Stimulated activated CD8-positive, alpha-beta memory T cell treated with anti-CD3 and anti-CD28 coated beads, Interleukin-2, amount 100 ng/mL, for 1 hour (primary cell): ENCODE measurements at places on chromosomes 1 and 21.

GRCh38 chr1:66464802-66465201 is 69.2 kb upstream of the SGIP1 start:
- DNase-seq: no peak

GRCh38 chr1:32031578-32032274 is 18.1 kb downstream of the KHDRBS1 start:
- DNase-seq: no peak

GRCh38 chr1:198966519-198966918 is 327.7 kb downstream of the PTPRC start:
- DNase-seq: no peak

DNA sequence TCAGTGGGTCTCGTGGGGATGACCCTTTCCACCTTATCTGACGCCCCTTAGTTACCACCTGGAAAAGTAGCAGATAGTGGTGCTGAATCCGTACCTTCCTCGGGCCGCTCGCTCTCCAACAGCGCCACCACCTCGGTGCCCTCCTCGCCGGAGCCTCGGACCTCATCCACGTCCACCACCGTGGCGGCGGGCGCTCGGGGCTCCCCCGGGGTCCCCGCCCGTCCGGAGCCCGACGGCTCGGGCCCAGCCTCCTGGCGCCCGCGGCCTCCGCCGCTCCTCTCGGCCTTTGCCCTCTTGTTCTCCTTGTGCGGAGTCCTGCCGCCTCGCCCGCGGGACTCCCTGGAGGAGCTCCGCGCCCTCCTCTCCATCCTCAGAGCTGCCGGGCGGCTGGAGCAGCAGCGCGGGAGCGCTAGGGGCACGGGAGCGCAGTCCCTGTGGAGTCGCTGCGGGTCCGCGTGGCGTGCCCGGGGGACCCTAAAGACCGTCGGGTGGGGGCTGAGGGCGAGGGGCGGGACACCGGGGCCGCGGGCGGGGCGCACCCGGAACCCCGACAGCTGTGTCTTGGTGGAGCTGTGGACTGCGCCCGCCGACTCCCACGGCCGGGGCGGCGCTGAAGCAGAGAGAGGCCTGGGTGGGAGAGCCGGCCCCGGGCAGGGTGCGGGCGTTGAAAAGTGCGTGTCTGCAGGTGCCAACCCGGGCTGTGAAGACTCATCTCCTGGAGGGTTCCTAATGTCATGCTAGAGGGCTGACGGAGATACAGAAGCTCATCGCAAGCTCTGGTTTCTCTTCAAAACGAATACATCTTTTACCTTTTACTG is at the start of gene NPHS2:
Gene NPHS2 (minus strand): TSS at position 452 of the 818 bp plus-strand sequence. CDS start 84 bp downstream, at position 368.
- no peak for DNase-seq

DNA sequence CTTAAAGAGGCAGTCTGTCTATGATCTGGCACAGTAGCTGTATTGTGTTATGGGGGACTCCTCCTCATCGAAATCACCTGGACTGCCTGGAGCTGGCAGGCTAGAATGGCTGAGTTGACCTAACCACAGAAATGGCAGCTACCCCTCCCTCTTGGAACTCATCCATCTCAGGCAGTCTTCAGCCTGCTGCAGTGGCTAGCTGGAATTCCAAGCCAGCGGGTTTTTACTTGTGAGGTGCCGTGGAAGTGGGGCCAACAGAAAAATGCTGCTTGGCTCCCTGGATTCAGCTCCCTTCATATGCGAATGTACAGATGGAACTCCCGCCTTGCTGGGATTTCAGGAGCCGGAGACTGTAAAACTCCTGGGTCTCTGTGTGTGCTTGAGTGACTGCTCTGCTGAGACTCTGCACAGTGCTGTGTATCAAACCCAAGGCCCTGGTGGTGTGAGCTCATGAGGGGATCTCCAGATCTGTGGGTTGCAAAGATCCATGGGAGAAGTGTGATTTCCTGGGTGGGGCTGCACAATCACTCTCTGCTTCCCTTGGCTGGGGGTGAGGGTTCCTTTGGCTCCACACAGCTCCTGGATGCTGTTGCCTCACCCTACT is 316.9 kb downstream of the CTH start:
- DNase-seq: no peak

DNA sequence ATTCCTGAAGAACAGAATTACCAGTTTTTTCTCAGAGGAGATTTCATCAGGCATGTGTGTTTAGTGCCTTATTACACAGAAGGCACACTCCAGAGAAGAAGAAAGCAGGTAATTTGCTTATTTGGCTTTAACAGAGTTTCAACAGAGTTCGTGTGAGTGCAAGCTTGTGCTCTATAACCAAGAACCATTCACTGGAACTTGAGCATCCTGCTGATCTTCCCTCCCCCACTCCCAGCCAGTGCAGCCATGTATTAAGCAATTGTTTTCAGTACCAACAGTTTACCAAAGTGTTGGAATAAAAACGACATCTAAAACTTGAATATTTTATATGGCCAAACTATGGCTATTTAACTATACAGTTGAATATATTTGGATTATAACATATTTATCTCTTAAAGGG is 4.3 kb downstream of the MGST3 start:
- no peak for DNase-seq

DNA sequence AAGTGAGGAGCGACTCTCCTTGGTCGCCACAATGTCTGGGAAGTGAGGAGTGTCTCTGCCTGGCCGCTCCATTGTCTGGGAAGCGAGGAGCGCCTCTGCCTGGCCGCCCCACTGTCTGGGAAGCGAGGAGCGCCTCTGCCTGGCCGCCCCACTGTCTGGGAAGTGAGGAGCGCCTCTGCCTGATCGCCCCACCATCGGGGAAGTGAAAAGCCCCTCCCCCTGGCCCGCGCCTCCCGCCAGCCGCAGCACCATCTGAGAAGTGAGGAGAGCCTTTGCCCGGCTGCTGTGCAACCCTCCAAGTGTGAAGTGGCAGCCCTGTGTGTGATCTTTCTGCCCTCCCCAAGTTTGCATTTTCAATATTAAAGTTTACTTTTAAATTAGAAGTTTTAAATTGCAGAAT is 95.0 kb upstream of the PPP2R5A start:
- no peak for DNase-seq
